Activated T-helper 1 cell treated with anti-CD3 and anti-CD28 coated beads, Interleukin-12 subunit alpha, Interleukin-12 subunit beta, Interleukin-2, Interleukin-4 antibody, amounts not matched to agents 30 ng/mL and 10 ng/mL and 1 ng/mL, durations not matched to agents 14 hours and 24 hours and 36 hours (primary cell): ENCODE measurements at places on chromosomes 12 and 14. TPM values are rescaled to one million over a fixed set of nuclear protein-coding genes. Genes with fewer than 3 reads are reported as not detected.

DNA sequence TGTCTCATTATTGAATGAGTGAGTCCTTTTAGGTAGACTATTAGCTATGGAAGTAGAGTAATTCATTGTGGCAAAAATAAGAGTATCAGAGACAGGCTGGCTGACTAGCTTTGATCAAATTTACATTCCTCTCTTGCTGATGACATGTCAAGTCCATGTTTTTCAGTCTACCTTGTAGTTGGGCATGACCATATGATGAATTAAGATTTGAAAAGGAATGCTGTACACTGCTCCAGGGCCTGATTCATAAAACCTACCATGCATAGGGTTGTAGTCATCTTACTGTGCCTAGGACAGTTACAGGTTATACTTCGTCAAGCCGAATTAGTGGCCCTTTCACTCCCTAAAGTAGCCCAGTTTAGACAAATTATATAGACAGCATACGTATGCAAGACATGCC lies 545.7 kb upstream of the MIS18BP1 start:
- DNase-seq: no peak

Gene KIF26A
- total RNA-seq: 0.05 and 0.17 TPM in 2 replicates

DNA sequence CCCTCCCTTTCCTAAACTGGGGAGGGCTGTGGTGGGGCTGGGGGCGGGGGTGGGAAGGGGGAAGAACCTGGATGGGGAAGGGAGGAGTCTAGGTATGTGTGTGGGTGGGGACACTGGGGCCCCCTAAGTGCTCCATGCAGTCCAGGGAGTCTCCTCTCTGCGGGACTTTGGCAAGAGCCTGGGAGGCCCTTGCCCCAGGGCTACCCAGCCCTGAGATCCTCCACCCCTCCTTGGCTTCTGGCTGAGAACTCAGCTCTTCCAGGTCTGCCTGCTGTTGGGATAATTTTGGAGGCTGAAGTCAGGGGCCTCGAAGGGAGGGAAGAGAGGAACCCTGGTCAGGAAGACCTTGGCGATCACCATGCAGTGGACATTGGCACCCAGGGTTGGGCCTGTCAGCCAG lies 2.2 kb upstream of the DLK1 start:
- no peak for DNase-seq

GRCh38 chr12:78531831-78532458 lies 332.6 kb upstream of the SYT1 start:
- no peak for DNase-seq

- DNase-seq: no peak
Observed at GRCh38 chr14:37289688-37290087, 92.0 kb downstream of the MIPOL1 start.

- DNase-seq: no peak
Observed at GRCh38 chr14:77601846-77602619, 14.4 kb downstream of the SPTLC2 start.

DNA sequence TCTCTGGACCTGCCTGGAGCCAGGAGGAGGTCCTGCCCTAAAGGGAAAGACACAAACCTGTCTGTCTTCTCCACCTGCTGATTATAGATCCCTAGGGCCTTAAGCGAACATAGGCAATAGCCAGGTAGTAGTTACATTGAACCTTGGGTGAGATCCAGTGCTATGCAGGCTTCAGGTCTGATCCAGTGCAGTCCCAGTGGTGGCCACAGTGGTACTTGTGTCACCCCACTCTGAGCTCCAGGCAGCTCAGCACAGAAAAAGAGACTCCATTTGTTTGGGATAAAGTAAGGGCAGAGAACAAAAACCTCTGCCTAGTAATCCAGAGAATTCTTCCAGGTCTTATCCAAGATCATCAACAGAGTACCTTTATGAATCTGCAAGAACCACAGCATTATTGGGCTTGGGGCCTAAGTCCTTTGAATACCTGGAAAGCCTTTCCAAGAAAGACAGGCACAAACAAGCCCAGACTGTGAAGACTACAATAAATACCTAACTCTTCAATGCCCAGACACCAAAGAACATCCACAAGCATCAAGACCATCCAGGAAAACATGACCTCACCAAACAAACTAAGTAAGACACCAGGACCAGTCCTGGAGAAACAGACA lies 60.4 kb upstream of the KTN1 start:
- DNase-seq: no peak

Gene ZDHHC22
- total RNA-seq: not detected in 2 replicates

GRCh38 chr12:57521525-57522010 lies 1.1 kb upstream of the MBD6 start:
- DNase-seq: no peak

Gene SLC24A4
- total RNA-seq: not detected in 2 replicates

- DNase-seq: peak; percentile 42
Observed at GRCh38 chr14:55097881-55098560, 31.0 kb upstream of the LGALS3 start.

Gene HNF1A
- not detected in 2 replicates for total RNA-seq

DNA sequence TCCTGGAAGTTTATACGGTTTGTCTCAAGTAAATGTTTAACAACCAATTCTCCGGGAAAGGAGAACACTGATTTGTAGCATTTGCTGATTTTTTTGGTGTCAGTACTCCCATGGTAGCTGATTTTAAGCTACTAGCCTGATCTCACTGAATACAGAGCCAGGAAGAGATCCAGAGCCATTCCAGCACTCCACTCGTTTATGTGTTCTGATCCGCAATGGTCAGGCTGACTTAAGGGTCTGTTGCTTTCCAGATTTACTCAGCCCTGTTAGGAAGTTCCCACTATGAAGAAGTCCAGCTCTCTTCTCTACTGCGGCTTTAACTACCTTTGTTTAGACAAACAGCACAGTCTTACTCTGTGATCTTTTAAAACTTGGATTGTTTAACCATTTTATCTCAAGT lies 38.0 kb upstream of the NID2 start:
- DNase-seq: no peak

DNA sequence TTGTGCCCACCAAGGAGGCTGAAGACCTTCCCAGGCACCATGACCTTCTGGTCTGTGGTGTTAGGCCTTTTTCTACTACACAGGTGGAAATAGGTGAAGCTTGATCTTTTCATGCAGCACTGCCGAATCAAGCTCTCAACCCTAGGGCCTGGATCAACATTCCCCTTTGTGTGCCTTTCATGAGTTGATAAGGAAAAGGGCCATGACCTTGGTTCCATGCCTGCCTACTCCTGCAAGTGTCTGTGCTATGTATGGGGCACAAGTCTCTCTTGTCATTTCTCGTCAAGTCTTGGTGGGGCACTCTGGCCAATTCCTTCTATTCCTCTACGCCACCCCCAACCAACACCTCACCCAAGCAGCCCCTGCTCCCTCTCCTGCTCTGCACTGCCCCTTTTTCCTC lies 154.5 kb downstream of the SLC8A3 start:
- no peak for DNase-seq

DNA sequence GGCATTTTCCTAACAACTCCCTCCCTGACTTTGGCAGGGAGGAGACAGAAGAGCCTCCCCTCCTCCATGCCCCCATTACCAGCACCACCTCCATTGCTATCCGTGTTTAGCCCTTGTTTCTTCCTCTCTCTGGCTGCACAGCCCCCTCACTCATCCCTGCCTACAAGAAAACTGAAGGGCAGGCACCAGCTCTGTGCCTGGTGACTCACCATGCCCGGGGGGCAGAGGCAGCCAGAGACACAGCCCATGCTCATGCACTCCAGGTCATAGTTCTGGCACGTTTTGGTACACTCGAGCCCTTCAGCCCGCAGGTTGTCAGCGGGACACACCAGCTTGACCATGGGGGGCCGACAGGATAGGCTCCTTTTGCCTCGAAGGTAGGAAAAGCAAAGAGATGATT lies 80.4 kb downstream of the VWF start:
- DNase-seq: no peak

Gene HCFC2
- total RNA-seq: 8.5 and 8.9 TPM in 2 replicates

Gene TCL1B
- not detected in 2 replicates for total RNA-seq

Gene MLXIP
- 59.0 and 62.1 TPM in 2 replicates for total RNA-seq

DNA sequence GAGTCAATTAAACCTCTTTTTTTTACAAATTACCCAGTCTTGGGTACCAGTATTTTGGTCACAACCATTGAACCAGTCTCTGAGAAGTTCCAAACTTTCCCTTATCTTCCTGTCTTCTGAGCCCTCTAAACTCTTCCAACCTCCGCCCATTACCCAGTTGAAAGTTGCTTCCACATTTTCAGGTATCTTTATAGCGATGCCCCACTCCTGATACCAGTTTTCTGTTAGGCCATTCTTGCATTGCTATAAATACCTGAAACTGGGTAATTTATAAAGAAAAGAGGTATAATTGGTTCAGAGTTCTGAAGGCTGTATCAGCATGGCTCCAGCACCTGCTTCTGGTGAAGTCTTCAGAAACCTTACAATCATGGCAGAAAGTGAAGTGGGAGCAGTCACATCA lies 31.7 kb downstream of the TTC5 start:
- DNase-seq: no peak

DNA sequence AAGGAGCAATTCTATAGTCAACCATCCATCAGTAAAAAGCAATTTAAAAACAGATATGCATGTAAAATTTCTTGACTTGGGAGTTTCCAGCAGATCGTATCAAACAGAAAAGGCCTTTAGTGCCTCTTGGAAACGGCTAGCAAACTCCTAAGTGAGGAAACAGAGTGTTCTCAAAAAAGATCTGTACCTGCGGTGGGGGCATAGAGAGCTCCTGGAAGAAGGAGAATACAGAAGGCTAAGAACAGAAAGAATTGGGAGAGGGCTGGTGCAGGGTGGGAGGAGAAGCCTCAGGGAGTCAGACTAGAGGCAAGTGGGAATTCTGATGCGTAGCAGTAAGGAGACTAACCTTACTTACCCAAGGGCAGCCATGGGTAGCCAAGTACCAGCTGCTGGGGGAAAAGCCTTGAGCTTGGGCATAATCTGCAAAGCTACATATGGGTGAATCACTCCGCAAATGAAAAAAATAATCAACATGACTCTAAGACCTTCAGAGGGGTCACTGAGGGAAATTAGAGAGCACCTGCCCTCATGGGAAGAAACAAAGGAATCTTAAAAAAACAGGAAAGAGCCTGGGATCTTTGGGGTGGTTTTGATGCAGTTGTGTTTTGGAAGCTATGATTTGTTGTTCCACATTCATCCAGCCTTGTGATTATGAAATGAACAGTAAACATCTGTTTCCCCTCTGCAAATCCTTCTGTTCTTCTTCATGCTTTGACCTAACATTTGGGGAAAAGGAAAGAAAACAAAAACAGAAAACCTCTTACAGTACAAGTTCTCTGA lies 10.4 kb downstream of the RHOJ start:
- DNase-seq: no peak

- DNase-seq: no peak
Observed at GRCh38 chr14:77980475-77981321, 180.8 kb downstream of the ADCK1 start.

Gene ADAMTS20
- total RNA-seq: not detected in 2 replicates

Gene WDR20
- 33.9 and 34.2 TPM in 2 replicates for total RNA-seq

DNA sequence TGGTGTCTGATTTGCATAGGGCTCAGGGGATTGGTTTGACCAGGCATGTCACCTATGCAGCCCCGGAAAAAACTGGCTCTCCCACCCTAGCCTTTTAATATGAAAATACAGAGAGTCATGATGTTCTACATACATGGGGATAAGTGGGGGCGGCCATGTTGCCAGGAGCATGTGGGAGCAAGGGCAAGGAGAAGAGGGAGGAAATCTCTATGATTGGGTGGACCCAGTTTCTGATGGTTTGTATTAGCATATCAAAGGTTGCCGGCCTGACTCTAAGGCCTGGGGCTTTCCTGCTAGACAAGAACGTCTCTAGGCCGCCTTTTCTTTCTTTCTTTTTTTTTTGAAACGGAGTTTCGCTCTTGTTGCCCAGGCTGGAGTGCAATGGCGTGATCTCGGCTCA lies 123.4 kb upstream of the CPSF6 start:
- no peak for DNase-seq

DNA sequence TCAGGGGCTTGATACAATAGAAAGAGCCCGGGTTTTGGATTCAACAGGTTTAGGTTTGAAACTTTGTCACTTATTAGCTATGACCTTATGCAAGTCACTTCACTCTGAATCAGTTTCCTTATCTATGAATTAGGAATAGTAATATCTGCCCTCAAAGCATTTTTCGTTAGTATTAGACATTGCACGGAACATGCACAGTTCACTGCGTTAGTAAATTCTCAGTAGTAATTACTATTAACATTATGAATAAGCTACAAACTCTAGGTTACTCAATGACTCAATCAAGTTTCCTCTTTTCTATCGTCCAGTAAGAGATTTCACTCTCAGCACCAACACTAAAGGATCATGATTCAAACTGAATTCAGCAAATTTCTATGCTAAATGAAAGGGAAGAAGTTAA lies 150.3 kb downstream of the CEP83 start:
- DNase-seq: no peak

- DNase-seq: no peak
Observed at GRCh38 chr12:125324861-125325490, 259.7 kb downstream of the AACS start.
